ENCODE measurements at places on chromosomes 13 and 19.

DNA sequence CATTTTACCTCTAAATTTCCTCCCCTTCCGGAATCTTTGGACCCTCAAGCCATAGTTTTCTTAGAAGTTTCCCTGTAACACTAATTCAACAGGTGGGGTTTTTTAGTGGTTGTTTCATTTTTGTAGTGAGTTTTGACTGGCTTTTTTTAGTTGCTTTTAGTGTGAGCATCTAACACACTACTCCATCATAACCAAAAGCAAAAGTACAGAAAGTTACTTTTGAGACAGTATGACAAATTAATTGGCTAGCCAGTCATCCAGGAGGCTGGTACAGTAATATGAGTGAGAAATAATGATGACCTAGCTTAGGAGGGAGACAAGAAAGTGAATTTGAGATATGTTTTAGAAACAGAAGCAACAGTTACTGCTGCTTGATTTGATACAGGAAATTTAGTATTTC, 71.5 kb downstream of the DNAJC15 start:
- H3K36me3 ChIP-seq: no peaks in the 10 kb centered on the region
- H3K27ac ChIP-seq: no peak overlapping the region
- H3K4me1 ChIP-seq: peaks cover 3% of the 10 kb centered on the region
- DNase-seq: no peak
- no peaks in the 10 kb centered on the region for H3K27me3 ChIP-seq

DNA sequence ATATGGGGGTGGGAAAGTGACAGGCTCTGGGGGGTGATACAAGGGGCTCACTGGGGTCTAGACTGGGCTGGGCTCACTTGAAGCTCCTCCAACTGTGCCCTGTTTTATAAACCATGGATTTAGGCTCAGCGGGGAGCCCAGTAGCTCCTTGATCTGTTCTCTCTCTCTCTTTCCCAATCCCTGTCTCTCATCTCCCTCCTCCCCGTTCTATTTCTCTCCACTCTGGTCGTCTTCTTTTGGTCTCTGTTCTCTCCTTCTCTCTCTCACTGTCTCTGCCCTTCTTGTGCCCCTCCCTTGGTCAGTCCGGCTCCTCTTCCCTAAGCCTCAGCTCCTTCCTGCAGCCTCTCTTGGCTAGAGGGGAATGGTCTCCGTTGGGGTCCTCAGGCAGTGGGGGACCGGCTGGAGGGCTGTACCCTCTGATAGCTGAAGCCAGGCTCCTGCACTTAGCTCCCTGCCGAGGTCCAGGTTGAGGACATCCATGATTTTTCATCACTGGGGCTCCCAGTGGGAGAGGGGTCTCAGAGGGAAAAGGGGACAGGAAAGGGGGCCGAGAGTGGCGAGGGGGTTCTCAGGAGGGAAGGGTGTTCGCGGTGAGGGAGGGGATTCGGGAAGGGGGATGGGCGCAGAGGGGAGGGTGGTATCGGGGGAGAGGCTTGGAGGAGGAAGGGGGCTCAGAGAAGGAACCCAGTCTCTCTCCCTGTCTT, 8.5 kb downstream of the UNC13A start:
- H3K4me1 ChIP-seq: no peaks in the 10 kb centered on the region
- H3K27me3 ChIP-seq: peaks cover 18% of the 10 kb centered on the region
- no peak overlapping the region for H3K27ac ChIP-seq
- no peak for DNase-seq

DNA sequence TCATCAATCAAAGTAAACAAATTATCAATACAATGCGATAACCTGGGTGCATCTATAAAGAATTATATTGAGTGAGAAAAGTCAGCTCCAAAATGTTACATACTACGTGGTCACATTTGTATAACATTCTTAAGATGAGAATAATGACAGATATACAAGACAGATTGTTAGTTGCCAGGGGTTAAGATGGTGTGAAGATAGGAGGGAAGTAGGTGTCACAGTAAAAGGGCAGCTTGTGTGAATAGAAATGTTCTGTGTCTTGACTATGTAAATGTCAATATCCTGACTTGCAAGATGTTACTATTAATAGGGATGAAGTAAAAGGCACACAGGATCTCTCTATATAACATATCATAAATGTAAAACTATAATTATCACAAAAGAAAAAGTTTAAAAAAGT, 611.2 kb upstream of the SPRY2 start:
- no peak overlapping the region for H3K27ac ChIP-seq
- no peaks in the 10 kb centered on the region for H3K36me3 ChIP-seq
- H3K4me1 ChIP-seq: no peaks in the 10 kb centered on the region
- no peak overlapping the region for H3K4me3 ChIP-seq
- DNase-seq: no peak
- H3K27me3 ChIP-seq: no peaks in the 10 kb centered on the region

DNA sequence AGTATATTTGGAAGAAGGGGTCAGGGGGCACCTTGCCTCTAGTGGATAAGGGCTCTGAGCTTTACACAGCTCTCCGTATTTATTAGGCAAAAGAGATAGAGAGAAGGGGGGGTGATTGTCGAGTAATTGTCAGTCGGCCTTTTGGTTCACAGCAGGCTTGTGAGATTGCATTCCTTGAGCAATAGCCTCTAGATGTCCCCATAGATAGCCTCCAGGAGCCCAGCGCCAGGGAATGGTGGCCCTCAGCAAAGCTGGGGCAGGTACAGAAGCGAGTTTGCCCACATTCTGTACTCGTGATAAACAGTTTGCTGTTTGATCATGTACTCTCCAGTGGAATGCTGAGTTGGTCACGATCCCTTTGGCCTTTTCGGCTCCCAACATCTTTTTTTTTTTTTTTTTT, 4.6 kb downstream of the ZNF613 start:
- no peaks in the 10 kb centered on the region for H3K4me1 ChIP-seq
- H3K27ac ChIP-seq: no peak overlapping the region
- no peak for DNase-seq
- H3K36me3 ChIP-seq: peaks cover 4% of the 10 kb centered on the region
- H3K4me3 ChIP-seq: no peak overlapping the region

GRCh38 chr13:23703246-23703860, 133.1 kb downstream of the TNFRSF19 start:
- no peak overlapping the region for H3K4me3 ChIP-seq
- no peaks in the 10 kb centered on the region for H3K27me3 ChIP-seq
- H3K4me1 ChIP-seq: no peaks in the 10 kb centered on the region
